ENCODE measurements at places on chromosomes 2 and 18.

DNA sequence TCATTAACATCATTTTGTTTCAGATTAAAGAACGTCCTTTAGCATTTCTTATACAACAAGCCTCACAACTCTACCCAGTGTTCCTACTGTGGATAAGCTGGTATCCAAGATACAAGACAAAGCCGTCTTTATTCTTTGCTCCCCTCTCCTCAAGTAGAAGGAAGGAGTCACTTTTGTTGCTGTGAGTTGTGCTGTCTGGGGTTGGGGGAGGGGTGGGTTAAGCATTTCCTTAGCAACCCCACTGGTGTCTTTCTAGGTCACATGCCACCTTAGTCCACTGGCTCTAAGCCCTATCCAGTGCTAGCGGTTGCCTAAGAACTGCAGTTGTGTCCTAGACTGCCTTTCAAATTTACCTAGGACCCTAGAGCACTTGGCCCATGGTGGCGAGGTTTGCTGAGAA lies 155.6 kb upstream of the PIEZO2 start:
- no peak for DNase-seq

DNA sequence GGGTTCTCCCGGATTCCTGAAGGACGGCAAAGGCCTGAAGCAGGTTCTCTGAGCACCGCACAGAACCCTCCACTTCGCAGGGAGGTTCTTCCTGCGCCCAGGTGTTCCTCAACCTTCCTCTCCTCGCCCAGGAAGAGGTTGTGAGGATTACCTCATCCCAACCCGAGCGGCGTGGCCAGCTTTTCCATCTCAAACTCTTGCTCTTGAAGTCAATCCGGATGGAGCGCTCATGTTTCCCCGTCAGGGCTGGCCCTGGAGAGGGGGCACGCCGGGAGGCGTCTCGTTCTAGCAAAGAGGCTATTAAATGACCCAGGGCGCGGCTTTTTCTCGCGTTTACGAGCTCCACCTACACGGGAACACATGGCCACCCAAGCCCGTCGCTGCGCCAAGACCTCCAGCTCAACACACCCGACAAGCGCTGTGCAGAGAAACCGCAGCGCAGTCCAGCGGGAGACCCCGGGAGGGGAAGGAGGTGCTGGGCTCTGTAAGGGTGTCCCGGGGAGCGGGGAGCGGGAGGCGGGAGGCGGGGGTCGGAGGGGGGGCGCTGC lies 540 bp upstream of the RAB10 start:
- no peak for DNase-seq

GRCh38 chr2:205556841-205557539 lies 125.3 kb upstream of the NRP2 start:
- no peak for DNase-seq

DNA sequence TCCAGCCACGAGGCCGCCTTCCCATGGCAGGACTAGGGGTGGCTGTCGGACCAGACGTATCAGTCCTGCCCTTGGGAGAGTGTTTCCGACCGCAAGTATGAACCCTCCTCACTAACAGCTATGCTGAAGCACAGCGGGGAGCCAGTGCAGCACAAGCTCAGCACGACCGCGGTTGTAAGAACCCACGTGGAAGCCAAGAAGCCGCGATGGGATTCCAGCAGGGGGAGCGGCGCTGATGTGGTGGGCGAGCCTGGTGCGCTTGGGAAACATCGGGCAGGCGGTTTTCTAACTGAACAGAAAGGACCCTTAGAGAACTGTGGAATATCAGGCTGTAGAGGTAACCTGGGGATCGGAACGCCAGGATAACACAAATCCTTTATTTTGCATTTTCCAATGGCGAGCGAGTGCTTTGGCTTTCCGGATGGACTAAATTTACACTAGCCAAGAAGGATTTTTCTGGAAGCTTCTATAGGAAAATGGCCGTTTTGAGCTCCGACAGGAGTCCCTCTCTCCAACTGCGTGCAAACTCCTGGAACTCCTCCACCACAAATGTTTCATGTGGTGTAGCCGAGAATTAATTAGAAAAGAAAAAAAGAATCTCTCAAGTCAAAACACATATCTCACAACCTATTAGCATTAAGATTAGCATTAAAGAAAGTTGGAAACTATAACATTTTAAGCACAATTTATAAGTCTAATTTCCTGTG lies 132.0 kb upstream of the MYCN start:
- DNase-seq = no peak

DNA sequence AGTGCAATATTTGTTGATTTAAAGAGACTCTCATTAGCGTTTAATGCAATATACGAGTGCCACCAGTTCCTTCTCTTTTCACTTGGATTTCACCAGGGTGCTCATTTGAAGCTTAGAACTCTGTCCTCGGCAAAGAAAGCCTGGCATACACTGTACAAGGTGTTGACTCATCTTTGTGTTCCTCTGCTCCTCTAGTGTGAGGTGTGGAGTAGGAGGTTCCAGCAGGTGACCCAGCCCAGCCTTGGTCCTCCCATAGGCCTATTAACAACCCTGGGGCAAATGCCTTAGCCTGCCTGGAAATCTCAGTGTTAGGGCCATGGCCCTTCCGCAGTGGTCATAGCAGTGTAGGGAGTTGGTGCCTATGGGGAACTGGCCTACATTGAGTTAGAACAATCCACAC lies 20.1 kb downstream of the BCL2L11 start:
- no peak for DNase-seq

GRCh38 chr2:150718280-150718679 lies 230.8 kb upstream of the RND3 start:
- DNase-seq = no peak

DNA sequence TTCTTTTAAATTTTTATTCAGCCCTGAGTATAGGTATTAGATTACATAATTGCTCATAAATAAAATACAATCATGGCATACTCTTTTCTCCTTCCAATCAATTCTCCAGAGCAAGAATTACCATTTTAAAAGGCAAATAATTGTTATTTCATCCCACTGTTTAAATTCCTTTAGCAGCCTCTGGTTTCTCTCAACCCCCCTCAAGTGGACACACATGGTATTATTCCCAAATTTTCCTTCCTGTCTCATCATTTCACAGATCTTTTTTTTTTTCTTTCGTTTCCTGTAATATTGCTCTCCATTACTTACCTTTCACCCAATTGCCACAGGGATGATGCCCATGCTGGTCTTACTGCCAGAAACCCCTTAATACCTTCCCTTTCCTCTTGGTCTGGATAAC lies 385.2 kb downstream of the RIT2 start:
- DNase-seq = no peak

GRCh38 chr18:34817636-34818035 lies 107.5 kb downstream of the DTNA start:
- DNase-seq = no peak

- no peak for DNase-seq
Measured at GRCh38 chr2:406876-407275, 119.0 kb upstream of the ALKAL2 start.

GRCh38 chr2:45496869-45497268 lies 114.2 kb downstream of the SRBD1 start:
- DNase-seq = no peak

GRCh38 chr2:201644001-201644400 lies 698 bp upstream of the TMEM237 start:
- DNase-seq = no peak

DNA sequence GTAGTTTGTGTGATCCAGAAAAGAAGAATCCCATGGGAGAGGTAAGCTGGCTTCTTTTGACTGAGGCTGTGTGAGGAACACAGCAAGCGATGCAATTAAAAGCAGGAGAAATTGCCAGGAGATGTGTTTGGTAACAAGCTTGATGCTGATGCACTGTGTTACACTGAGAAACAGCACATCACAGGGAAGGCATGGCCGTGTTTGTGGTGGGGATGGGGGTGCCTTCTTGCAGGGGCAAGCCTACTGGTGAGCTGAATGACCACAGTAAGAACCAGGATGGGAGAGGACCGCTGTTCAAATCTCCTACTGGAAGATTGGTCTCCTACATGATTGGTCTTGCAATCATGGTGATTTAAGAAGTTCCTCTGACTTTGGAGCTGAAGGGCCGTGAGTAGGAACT lies 477.7 kb upstream of the HS6ST1 start:
- DNase-seq = no peak

DNA sequence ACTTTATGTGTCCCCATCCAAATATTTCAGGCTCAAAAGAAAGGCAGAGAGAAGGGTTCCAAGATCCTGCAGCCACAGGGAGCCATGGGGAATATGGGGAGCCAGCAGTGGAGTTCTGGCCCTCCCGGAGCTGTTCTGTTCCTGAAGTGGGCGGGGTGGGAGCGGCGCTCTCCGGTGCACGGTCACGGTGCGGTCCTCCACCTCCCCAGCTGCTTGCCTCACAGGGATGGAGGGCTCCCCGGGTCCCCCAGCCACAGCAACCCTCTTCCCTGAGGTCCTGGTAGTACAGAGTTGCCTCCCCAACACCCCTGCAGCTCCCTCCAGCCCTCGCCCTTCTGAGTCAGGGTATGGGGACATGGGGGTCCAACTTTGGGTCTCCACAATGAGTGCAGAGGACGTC lies 26.2 kb upstream of the SNED1 start:
- DNase-seq = no peak

- no peak for DNase-seq
Measured at GRCh38 chr18:69845593-69846506, 101.8 kb downstream of the CD226 start.

DNA sequence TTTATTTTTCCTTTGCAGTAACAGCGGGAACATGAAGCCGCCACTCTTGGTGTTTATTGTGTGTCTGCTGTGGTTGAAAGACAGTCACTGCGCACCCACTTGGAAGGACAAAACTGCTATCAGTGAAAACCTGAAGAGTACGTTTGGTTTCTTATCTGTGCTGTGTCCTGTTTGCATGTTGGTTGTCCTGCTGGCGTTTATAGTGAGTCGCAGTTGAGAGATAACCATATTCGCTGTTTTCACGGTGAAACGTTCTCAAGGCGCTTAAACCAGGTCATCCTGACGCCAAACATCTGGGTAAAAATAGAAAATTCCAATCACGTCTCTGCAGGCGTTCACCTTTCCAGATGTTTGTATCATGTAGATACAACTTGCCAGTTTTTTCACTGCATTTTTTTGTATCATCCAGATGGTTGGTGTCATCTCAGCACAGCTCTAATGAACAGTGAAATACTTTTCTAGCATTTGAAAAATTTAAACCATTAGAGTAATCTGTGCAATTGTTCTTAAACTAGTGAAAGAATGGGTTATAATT lies 21.2 kb downstream of the CLUL1 start:
- no peak for DNase-seq

- DNase-seq = no peak
Measured at GRCh38 chr2:162164802-162165201, 12.8 kb upstream of the GCG start.

DNA sequence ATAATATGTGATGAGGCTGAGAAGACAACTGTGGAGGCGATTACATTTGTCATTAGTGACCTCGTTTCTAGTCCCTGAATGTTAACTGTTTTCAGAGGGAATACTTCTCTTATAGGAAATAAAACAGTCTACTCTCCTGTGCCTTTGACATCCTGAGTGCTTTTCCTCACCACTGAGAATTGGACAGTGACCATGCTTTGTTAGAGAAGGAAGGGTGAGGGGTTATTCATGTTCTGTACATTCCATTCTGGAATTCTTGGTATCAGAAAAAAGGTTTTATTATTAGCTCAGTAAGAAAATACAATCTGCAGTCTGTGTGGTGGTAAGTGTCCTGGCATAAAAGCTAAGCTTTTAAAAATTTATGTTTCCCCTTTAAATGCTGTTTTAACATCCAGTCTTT lies 58.8 kb downstream of the PARD3B start:
- DNase-seq = no peak

GRCh38 chr2:58436872-58437271 lies 195.7 kb upstream of the FANCL start:
- no peak for DNase-seq

GRCh38 chr2:65383541-65384488 lies 48.6 kb downstream of the SPRED2 start:
- no peak for DNase-seq

- DNase-seq = no peak
Measured at GRCh38 chr2:76082509-76082908, 371.8 kb upstream of the GCFC2 start.

DNA sequence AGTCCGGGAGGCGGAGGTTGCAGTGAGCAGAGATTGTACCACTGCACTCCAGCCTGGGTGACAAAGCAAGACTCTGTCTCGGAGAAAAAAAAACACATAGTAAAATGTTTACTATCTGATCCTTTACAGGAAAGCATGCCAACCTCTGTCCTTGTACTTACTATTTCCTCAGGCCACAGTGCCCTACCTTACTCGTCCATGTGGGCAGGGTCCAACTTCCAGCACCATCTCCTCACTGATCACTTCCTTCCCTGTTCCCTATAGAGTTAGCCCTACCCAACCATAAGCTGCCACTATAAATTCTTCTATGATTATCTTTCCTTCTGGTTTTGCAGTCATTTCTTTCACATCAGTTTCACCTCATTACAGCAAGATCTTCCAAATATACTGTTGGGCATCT lies 136.2 kb downstream of the MYO5B start:
- no peak for DNase-seq

All from B cell (primary cell).